ENCODE measurements at places on chromosomes 11 and 22. TPM values are rescaled to one million over a fixed set of nuclear protein-coding genes. Genes with fewer than 3 reads are reported as not detected.

GRCh38 chr22:45237065-45237990 lies 3.4 kb downstream of the KIAA0930 start:
- DNase-seq, result no peak

DNA sequence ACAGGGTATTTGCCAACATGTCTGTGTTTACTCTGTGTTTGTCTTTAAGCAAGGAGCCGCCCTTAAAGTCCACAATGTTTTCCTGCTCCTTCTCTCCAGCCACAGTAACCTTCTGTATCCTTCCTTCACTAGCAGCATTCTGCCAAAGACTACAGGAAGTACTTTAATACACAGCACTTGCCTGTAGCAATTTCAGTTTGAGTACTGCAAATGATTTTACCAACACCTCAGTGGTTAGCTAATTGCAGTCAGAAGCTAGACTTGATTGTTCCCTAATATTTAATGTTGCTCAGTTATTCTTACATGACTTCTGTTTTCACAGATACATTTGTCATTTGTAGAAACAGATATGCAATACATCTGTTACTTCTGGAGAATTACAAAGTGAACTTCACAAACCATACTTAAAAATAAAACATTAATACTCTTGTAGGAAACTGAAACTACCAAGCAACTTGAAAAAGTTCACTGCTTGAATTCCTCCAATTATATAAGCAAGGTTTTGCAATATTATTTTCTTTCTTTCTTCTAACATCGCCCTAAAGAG lies 69.1 kb downstream of the FCHSD2 start:
- no peak for DNase-seq

DNA sequence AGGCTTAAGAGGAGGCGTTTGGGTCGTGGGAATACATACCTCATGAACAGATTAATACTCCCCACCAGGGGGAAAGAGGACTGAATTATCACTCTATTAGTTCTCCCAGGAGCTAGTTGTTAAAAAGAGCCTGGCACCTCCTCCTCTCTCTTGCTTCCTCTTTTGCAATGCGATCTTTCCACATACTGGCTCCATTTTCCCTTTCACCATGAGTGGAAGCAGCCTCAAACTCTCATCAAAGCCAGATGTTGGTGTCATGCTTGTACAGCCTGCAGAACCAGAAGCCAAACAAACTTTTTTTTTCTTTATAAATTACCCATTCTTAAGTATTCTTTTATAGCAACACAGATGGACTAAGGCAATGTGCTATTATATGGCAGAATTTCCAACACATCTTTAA lies 258.5 kb downstream of the FAM76B start:
- DNase-seq, result no peak

- no peak for DNase-seq
Measured at GRCh38 chr11:34558673-34559072, 45.1 kb upstream of the ELF5 start.

DNA sequence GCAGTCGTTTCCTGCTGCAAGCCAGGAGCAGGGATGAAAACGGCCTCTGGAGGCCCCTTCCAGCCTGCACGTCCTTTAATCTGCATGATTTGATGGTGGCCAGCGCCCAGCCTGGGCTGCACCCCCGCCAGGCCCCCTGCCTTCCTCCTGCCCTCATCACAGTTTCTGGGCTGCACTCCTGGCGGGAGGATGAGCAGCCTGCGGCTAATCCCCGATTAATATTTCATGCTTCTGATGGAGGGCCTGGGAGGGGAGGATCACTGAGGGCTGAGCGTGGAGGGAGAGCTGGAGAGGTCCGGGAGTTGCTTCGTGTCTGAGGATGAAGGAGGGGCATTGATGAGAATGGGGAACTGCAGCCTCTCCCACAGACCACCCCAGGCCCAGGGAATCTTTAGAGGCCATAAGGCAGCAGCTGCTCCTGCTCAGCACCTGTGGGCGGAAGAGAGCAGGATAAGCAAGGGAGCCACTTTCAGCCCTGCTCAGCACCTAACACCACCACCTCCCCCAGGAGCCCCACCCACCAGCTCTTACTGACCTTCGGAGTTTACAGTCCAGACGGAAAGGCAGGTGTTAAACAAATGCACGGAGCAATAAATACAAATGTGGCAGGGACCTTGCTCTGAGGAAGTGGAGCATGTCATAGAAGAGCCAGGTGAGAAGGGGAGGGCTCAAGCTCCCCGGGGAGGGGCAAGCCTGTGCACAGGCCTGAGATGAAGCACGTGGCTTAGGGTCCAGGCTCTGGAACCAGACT lies 135.0 kb upstream of the NECTIN1 start:
- DNase-seq, result no peak

- no peak for DNase-seq
Measured at GRCh38 chr11:111351374-111352055, 27.6 kb downstream of the POU2AF1 start.

- no peak for DNase-seq
Measured at GRCh38 chr11:45736424-45736823, 68.5 kb upstream of the SLC35C1 start.

GRCh38 chr22:40007853-40008710 lies 13.3 kb downstream of the FAM83F start:
- no peak for DNase-seq

GRCh38 chr11:1298695-1299492 lies 10.5 kb downstream of the TOLLIP start:
- no peak for DNase-seq

DNA sequence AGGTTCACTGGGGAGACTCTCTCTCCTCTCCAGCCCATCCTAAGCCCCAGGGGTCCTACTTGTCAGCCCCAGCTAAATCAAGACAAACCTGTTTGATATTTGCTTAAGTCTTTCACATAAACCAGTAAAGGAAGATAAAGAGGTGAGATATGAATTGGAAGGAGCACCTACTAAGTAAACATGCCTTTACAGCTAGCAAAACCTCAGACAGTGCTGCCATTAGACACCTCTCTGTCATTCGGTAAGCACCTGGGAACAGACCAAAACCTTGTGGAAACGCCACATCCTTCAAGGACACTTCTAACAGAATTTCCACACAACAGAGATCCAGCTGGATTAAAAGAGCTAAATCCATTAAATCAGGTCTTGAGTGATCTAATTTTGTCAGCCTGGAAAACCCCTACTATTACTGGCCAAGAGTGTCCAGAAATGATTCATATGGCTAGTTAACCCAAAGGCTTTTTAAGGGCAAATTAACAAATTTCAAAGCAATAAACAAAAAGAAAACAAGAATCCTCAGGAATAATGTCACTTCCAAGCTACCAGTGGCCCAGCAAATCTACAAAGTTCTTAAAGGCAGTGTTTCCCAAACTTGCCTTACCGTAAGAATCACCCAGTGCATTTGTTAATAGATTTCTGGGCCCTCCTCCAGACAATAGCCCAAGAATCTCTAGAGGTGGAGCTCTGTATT lies 2.4 kb downstream of the VPS37C start:
- no peak for DNase-seq

Gene PANX3
- not detected for total RNA-seq

Gene SPON1
- total RNA-seq, result 48.5 TPM

Gene PMM1
- total RNA-seq, result 25.3 TPM

Gene TECTA
- 5.6 TPM for total RNA-seq

Gene GGTLC2
- not detected for total RNA-seq

Gene ELFN2
- total RNA-seq, result not detected

Gene ROBO3
- 13.7 TPM for total RNA-seq
